ENCODE measurements at places on chromosomes 2 and 18. TPM values are rescaled to one million over a fixed set of nuclear protein-coding genes. Genes with fewer than 3 reads are reported as not detected.

DNA sequence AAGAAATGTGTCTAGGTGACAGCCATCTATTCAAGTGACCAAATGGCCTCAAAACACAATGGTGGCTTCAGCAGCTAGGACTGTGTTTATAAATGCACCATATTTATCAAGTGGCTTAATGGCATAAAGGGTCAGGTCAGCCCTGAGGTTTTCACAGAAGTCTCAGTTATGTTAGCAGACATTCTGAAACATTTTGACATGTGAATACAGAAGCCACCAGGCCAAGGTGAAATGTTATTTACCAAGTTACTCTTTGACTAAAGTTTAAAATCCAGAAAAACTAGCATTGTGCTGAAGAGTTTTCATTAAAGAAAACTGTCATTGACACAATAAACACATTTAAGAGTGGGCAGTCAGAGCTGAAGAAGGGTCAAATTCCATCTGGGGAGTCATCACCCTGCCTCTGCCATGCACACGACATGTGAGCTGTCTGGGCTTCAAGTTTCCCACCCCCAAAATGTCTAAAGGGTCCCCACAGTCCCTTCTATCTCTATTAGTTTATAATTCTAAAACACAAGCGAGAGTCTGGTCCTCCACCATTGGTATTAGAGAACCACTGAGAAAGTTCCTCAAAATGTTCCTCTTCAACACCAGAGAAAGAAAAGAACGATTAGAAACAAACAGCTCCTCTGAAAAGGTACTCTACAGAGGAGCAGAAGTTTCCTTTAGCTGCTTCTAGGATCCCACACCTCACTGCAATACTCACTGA, 77.5 kb upstream of the FZD5 start:
- H3K4me1 ChIP-seq: peaks cover 52% of the 10 kb centered on the region
- H3K36me3 ChIP-seq: no peaks in the 10 kb centered on the region
- H3K27ac ChIP-seq: peak overlapping the region; percentile 49
- H3K4me3 ChIP-seq: no peak overlapping the region
- no peaks in the 10 kb centered on the region for H3K27me3 ChIP-seq
- DNase-seq: no peak

- no peak overlapping the region for H3K27ac ChIP-seq
- no peaks in the 10 kb centered on the region for H3K27me3 ChIP-seq
- no peak overlapping the region for H3K4me3 ChIP-seq
- no peaks in the 10 kb centered on the region for H3K36me3 ChIP-seq
- DNase-seq: no peak
- peaks cover 9% of the 10 kb centered on the region for H3K4me1 ChIP-seq
These were observed 65.2 kb upstream of the FIGN start for GRCh38 chr2:163800951-163801381.

DNA sequence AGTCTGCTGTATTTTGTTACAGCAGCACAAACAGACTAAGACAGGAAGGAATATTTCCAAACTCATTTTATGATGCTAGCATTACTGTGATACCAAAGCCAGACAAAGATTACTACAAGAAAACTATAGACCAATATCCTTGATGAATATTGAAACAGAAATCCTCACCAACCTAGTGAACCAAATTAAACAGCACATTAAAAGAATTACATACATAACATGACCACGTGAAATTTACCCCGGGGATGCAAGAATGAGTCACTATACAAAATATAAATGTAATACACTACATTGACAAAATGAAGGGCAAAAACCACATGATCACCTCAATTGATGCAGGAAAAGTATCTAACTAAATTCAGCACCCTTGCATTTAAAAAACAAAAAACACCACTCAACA, 112.6 kb downstream of the CHN1 start:
- no peak overlapping the region for H3K27ac ChIP-seq
- no peak overlapping the region for H3K4me3 ChIP-seq
- H3K27me3 ChIP-seq: no peaks in the 10 kb centered on the region
- H3K4me1 ChIP-seq: no peaks in the 10 kb centered on the region
- H3K36me3 ChIP-seq: no peaks in the 10 kb centered on the region
- no peak for DNase-seq

GRCh38 chr2:97706112-97706511, 7.3 kb upstream of the ZAP70 start:
- no peak overlapping the region for H3K4me3 ChIP-seq
- no peaks in the 10 kb centered on the region for H3K36me3 ChIP-seq
- H3K27ac ChIP-seq: no peak overlapping the region
- H3K27me3 ChIP-seq: no peaks in the 10 kb centered on the region
- no peak for DNase-seq

DNA sequence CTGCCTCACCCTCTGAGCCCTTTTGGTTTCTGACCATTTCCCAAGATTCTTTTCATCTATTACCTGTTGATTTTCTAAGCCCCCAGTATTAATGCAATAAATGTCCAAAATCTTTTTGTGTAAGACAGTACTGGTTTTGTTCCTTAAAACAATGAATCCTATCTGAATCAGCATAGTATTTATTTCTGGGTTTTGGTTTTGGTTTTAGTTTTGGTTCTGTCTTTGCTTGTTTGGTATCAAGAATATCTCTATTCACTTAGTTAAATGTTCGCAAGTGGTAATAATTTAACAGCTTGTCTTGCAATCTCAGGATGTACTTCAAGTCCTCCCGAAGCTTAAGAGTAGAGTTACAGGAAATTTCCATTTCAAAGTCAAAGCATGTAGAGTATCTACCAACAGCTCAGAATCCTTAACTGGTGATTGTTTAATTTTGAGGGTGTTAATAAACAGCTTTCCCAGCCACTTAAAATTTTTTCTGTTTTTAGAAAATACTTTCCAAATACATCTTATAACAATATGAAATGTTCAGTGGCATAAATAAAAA, 67.7 kb upstream of the NEDD4L start:
- no peak overlapping the region for H3K27ac ChIP-seq
- H3K4me1 ChIP-seq: peaks cover 22% of the 10 kb centered on the region
- DNase-seq: no peak
- H3K4me3 ChIP-seq: no peak overlapping the region

GRCh38 chr2:66849153-66849755, 414.3 kb downstream of the MEIS1 start:
- no peaks in the 10 kb centered on the region for H3K27me3 ChIP-seq
- no peak for DNase-seq
- H3K4me1 ChIP-seq: peaks cover 10% of the 10 kb centered on the region
- H3K36me3 ChIP-seq: no peaks in the 10 kb centered on the region
- H3K4me3 ChIP-seq: no peak overlapping the region

DNA sequence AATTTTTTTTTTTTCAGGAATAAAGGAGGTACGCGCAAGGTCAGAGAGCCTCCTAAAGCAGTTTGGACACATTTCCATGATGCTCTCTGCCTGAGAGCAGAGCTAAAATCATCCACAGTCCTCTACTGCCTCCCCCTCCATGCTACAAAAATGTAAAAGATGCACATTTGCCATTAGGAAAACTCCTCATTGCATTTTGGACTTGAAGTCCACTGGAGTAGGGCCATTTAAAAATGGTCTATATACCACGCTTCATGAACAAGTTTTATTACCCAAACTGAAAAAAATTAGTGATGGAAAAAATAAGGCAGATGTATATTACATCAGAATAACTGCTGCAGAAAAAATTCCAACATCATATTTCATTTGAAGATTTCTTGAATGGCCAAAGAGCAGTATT, 256.0 kb downstream of the AFF3 start:
- no peak overlapping the region for H3K4me3 ChIP-seq
- H3K27ac ChIP-seq: no peak overlapping the region
- 0 out of 2 replicates have a peak, but pooled peaks cover 1% of the 10 kb centered on the region for H3K27me3 ChIP-seq
- no peak for DNase-seq
- H3K36me3 ChIP-seq: no peaks in the 10 kb centered on the region

- no peak overlapping the region for H3K4me3 ChIP-seq
- H3K4me1 ChIP-seq: no peaks in the 10 kb centered on the region
- no peak overlapping the region for H3K27ac ChIP-seq
- no peaks in the 10 kb centered on the region for H3K36me3 ChIP-seq
- no peaks in the 10 kb centered on the region for H3K27me3 ChIP-seq
These were observed 5.9 kb upstream of the TCF4 start for GRCh38 chr18:55593888-55594287.

DNA sequence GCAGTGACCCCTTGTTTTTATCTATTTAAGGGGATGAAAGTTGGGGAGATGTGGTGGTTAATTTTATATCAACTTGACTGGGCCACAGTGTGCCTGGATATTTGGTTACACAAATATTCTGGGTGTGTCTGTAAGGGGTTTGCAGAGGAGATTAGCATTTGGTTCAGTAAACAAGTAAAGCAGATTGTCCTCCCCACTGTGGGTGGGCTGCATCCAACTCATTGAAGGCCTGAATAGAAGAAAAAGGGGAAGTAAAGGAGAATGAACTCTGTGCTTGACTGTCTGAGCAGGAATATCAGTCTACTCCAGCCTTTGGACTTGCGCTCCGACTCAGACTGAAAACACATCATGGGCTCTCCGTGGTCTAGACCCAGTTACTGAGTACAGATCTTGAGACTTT, 80.9 kb downstream of the GCA start:
- H3K4me3 ChIP-seq: no peak overlapping the region
- no peaks in the 10 kb centered on the region for H3K36me3 ChIP-seq
- H3K27ac ChIP-seq: no peak overlapping the region
- H3K4me1 ChIP-seq: no peaks in the 10 kb centered on the region
- H3K27me3 ChIP-seq: no peaks in the 10 kb centered on the region
- no peak for DNase-seq

GRCh38 chr2:199922856-199923255, 11.8 kb downstream of the C2orf69 start:
- no peaks in the 10 kb centered on the region for H3K4me1 ChIP-seq
- H3K27ac ChIP-seq: no peak overlapping the region
- no peaks in the 10 kb centered on the region for H3K27me3 ChIP-seq
- DNase-seq: no peak

DNA sequence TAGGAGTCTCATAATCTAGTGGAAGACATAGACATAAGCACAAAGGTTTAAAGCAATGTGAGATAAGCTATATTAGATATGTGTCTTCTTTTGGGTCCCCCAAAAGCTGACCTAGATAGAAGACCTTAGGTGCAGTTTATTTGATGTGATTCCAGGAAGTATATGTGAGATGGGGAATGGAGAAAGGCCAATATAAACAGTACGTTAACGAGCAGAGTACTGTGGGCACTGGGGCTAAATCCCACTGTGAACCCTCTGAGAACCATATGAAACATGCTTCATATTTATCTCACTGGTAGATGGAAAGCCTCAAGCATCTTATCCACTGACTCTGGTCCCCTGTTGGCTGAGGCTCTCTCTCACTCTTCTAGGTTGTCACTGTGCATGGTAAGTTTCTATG, 62.6 kb upstream of the ZC3H15 start:
- no peak overlapping the region for H3K4me3 ChIP-seq
- no peaks in the 10 kb centered on the region for H3K27me3 ChIP-seq
- no peaks in the 10 kb centered on the region for H3K36me3 ChIP-seq

DNA sequence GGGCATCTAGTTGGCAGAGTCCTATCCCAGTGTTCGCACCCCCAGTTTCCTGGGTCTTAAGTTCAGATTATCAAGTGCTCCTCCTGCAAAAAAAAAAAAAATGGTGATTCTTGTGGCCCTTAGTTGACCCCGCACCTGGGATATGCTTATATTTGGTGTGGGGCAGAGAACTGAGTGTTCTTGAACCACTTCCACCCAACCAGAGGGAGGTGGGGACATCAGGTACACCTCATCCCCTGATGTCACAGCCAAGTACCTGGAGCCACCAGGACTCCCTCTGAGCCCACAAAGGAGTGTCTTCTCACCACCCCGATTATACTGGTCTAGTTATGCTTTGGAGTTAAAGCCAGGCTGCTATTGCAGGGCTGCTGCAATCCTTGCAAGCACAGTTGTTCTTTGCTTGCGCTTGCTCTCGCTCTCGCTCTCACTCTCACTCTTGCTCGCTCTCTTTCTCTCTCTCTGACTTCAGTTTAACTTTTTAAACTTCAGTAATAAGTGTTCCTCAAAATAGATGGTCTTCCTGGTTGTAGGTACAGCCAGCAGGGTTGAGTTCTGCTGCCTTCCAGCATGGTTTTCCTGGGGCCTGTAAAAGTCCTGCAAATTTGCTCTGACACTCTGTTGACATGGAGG, 265.7 kb downstream of the NEDD4L start:
- H3K36me3 ChIP-seq: no peaks in the 10 kb centered on the region
- H3K4me1 ChIP-seq: no peaks in the 10 kb centered on the region

GRCh38 chr2:111705711-111706336, 178.2 kb downstream of the ANAPC1 start:
- DNase-seq: no peak
- H3K27me3 ChIP-seq: no peaks in the 10 kb centered on the region
- H3K4me3 ChIP-seq: no peak overlapping the region
- H3K4me1 ChIP-seq: 0 out of 2 replicates have a peak, but pooled peaks cover 6% of the 10 kb centered on the region
- H3K27ac ChIP-seq: peak overlapping the region; percentile 46

DNA sequence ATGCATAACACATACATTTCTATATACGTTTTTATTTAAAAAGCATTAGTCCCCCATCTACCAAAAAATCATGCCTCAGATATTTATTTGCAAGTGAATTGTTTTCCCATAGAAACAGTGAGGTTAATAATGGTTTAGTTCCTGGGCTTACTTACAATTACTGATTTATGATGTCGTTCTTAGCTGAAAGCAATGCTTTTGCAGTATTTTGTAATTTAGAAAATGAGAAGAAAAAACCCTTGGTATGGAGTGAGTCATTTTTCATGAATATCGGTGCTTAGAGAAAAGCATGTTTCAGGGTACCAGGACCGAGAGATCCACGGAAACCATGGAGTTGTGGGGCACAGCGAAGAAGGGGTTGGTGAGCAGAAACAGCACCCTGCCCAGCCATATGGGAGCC, 12.0 kb upstream of the CDK15 start:
- H3K4me3 ChIP-seq: no peak overlapping the region
- H3K4me1 ChIP-seq: peaks cover 5% of the 10 kb centered on the region
- H3K27me3 ChIP-seq: no peaks in the 10 kb centered on the region
- no peak for DNase-seq

DNA sequence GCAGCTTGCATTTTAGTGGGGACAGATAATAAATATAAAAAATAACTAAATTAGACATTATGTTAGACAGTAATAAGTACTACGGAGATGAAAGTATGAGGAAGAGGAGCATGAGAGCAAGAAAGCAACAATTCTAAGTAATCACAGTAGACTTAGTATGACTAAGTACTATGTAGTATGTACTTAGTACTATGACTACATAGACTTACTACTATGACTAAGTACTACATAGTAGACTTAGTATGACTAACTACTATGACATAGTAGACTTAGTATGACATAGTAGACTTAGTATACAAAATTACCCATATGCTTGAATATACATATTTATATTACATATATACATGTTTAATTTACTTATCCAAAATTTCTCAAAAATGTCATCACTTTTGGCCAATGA, 29.3 kb downstream of the CDH20 start:
- DNase-seq: no peak
- no peaks in the 10 kb centered on the region for H3K4me1 ChIP-seq
- H3K4me3 ChIP-seq: no peak overlapping the region
- H3K27ac ChIP-seq: no peak overlapping the region

GRCh38 chr2:102282678-102283091, 28.7 kb upstream of the IL1RL1 start:
- no peaks in the 10 kb centered on the region for H3K27me3 ChIP-seq
- no peak overlapping the region for H3K27ac ChIP-seq
- no peak overlapping the region for H3K4me3 ChIP-seq
- H3K36me3 ChIP-seq: no peaks in the 10 kb centered on the region
- no peak for DNase-seq
- no peaks in the 10 kb centered on the region for H3K4me1 ChIP-seq

ARHGAP15 gene
- total RNA-seq: not detected

CNOT11 gene
- 120 TPM for total RNA-seq

PIEZO2 gene
- total RNA-seq: 0.11 TPM

UCN gene
- total RNA-seq: 0.86 TPM

ANKRD62 gene
- not detected for total RNA-seq

AQP12A gene
- not detected for total RNA-seq

All from Caco-2 (cell line).